ENCODE measurements at places on chromosomes 12 and 14.

DNA sequence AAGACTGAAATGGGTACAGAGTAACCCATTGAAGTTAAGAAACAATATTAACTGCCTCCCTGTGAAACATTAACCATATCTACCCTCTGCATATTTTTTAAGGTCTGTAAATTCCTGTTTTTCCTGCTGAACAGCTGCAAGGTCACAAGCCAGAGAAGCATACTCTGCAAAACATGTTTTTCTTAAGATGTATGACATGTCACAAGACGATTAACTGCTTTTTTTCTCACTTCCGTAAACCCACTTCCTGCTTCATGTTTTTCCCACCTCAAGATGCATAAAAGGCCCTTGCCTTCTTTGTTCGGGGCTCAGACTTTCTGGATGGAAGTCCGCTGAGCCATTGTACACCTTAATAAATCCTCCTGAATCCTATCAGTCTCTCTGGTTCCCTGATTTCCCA is 504.7 kb upstream of the MIS18BP1 start:
- DNase-seq, result no peak

- no peak for DNase-seq
Measured at GRCh38 chr14:52348776-52349175, 34.7 kb downstream of the PTGER2 start.

GRCh38 chr12:124782132-124782531 is 81.5 kb downstream of the SCARB1 start:
- DNase-seq, result no peak

DNA sequence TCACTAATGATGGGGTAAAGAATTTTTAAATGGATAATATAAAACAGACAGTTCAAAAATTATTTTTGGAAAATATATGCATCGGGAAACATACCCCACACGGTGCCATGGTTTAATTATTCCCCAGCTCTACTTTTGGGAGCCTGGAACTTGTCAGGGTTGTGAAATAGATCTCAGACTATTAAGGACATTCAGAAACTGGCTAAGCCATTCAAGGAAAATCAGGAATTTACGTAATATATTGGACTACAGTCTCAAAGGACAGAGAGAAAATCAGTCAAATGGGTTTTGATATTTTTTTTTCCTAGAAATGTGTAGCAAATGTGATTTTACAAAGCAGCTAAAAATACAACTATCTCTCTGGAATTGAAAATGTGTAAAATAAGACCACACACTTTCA is 57.6 kb upstream of the MON2 start:
- DNase-seq, result no peak

DNA sequence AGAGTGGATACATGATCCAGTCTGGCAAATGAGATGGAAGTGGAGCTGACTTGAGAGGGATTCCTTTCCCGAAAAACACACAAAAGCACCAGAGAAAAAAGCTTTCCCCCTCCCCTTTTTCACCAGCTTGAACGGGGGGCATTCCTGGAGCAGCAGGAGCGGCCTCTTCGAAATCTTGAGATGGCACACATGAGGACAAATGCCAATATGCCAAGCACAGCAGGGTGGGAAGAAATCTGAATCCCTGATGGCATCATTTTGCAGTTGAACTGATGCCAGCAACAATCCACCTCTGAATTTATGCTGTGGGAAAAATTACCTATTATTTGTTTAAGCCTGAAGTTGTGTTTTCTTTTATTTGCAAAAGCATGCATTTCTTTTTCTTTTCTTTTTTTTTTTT is 29.7 kb upstream of the BICD1 start:
- no peak for DNase-seq
